ENCODE measurements at places on chromosomes 11 and 22.

DNA sequence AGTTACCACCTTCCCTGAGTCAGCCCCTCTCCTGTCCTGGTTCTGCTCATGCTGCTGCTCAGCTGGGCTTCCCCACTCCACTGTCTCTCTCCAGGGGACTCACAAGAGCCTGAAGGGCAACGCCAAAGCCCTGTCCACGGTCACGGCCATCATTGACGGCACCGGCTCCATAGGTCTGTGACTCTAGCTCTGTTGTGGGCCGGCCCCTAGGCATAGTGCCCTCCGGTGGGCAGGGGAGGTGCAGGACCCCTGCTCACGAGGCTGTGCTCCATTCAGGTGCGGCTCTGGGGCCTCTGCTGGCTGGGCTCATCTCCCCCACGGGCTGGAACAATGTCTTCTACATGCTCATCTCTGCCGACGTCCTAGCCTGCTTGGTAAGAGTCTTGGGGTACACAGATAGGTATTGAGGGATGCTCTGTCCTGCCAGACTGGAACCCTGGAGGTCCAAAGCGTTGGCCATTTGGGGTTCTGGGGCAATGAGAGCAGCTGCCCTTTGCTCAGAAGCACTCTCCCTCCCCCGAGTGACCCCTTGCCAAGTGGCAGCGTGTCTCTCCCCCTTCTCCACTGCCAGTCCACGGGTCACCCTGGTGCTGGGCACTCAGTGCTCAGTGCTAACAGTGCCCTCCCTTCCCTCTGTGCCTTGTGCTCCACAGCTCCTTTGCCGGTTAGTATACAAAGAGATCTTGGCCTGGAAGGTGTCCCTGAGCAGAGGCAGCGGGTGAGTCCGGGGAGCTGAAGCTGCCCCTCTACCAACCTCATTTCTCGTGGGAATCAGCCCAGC, 22.4 kb downstream of the SLC37A2 start:
- no peak for DNase-seq

GRCh38 chr11:81342966-81343365, 1390.7 kb downstream of the FAM181B start:
- no peak for DNase-seq

- DNase-seq = no peak
Measured at GRCh38 chr11:122453586-122453985, 201.9 kb upstream of the UBASH3B start.

DNA sequence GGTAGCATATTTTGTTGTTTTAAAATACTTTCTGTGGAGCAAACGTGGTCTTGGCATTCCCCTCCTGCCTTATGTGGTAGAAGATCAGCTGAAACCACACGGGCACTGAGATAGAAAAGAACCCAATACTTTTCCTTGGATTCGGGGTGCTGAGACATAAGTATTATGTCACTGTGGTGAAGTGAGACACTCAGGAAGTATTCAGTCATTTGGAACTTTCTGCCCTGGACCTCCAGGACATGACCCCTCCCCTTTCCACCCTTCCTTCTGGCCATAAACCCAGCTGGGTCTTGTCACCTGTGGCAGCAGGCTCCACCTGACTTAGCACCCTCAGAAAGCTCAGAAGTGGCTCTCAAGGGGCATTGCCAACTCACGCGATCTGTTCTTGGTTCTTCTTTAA, 123.4 kb downstream of the SWAP70 start:
- no peak for DNase-seq

DNA sequence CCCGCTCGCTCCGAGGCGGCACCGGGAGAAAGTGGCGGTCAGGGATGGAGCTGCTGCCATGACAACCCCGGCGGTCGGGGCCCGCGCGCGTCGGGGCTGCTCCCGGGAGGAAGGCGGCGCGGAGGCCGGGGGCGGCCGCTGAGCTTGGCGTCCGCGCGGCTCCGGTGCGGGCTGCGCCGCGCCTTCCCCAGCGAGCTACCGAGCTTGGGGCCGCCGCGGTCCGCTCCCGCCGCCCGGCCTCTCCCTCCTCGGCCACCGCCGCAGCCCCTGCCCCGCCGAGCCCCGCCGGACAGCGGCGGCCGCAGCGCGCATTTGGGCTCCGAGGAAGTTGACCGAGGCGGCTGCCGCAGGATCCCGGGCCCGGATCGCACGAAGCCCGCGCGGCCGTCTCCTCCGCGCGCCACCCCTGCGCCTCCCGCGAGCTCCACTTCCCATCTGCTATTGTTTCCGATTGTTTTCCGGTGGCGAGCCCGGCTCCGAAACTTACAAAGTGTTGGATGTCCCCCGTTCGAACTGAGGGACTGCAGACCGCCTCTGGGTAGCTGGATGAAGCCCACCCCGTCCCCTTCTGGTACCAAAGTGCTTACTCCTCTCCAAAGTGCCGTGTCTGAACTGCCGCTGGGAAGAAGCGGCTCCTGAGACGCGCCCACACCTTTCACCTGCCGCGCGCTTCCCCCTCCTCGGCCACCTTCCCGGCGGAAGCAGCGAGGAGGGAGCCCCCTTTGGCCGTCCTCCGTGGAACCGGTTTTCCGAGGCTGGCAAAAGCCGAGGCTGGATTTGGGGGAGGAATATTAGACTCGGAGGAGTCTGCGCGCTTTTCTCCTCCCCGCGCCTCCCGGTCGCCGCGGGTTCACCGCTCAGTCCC, 540.3 kb downstream of the NTM start:
- DNase-seq = no peak

- DNase-seq = no peak
Measured at GRCh38 chr11:27209562-27210005, 153.4 kb downstream of the CCDC34 start.

DNA sequence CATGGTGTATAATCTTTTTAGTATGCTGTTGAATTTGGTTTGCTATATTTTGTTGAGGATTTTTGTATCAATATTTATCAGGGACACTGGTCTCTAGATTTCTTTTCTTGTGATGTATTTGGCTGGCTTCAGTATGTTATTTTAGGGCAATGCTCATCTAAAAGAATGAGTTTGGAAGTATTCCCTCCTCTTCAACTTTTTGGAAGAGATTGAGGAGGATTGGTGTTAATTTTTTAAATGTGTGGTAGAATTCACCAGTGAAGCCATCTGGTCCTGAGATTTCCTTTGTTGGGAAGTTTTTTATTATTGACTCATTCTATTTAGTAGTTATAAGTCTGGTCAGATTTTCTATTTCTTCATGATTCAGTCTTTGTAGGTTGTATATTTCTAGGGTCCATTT, 22.1 kb upstream of the SPATA19 start:
- no peak for DNase-seq

GRCh38 chr11:126638648-126639047, 283.2 kb downstream of the ST3GAL4 start:
- DNase-seq = no peak

GRCh38 chr22:19483481-19484244, 3.9 kb downstream of the CDC45 start:
- no peak for DNase-seq

DNA sequence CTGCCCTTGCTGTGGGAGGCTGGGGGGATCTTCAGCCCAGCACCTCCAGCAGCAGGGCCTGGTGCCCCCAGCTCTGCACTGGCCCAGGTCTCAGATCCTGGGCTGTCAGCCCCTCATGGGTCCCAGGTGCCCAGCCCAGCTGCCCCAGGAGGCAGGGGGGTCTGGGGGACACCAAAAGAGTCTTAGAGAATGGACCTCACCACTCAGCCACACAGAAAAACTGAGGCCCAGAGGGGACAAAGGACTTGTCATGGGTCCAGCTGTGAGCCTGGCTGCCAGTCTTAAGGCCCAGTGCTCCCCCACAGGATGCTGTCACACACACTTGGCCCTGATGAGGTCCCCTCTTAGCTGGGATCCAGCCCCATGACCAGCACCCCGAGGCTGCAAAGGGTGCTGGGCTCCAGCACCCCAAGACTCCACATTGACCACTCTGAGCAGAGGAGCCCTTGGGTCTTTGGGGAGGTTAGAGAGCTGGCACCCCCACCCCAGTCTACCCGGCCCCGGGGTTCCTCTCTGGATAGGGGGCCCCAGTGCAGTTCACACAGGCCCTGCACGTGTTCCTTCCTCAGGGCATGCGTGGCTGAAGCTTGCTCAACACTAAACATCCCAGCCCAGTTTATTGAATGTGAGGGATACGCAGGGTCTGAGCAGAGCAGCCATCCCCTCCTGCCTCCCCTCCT, 54.4 kb downstream of the IGLL5 start:
- DNase-seq = no peak

Data from activated CD4-positive, alpha-beta T cell treated with anti-CD3 and anti-CD28 coated beads for 24 hours (primary cell).